ENCODE measurements at places on chromosomes 5 and 9.

- no peak for DNase-seq
Observed at GRCh38 chr5:173851595-173852243, 36.4 kb upstream of the CPEB4 start.

DNA sequence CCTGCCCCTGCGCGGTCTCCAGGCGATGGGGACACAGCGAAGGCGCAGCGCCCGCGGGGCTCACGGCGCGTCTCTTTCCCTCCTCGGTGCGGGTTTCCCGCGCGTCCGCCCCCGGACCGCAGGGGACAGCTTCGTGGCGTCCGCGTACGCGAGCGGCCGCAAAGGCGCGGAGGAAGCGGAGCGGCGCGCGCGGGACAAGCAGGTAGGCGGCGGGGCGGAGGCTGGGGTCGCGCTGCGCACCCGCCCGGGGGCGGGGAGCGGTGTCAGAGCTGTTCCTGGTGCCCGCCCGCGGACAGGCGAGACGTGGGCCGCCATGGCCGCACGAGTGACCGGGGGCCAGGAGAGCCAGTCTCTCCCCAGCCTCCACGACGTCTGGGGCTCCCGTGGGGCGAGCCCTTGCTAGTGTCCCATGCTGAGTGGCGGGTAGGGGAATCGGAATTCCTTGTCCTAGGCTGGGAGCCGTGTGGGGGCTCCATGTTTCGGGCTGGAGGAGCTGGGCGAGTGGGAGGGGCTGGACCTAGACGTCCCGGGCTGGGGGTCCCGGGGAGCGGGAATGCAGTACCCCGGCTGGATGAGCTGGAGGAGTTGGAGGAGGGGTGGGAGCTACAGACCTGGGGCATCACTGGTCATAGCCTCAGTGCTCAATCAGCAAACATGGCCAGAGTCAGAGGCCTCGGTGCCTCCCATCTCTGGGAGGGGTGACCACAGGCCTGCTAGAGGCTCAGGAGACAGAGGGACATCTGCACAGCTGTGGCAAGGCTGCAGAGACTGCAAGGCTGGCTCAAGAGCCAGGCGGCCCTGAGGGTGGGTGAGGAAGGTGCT, 968 bp downstream of the NKD2 start:
- DNase-seq = no peak

GRCh38 chr5:133675376-133676154, 63.2 kb upstream of the FSTL4 start:
- DNase-seq = no peak

GRCh38 chr9:126838055-126838811, 22.2 kb upstream of the ZBTB34 start:
- DNase-seq = no peak

DNA sequence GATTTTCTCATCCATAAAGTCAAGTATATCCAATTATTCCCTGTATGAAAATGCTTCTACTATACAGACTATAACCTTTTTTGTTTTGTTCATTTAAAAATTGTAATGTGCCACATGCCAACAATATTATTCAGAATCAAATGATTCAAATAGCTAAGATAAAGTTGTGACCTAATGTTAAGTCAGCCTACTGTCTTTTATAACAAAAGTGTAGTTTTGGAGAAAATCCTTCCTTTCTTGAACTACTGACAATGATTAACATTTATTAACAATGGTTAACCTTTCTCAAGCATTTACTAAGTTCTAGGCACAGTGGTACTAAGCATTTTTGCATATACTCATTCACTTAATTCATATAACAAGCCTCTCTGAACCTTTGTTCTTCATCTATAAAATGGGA, 25.0 kb downstream of the CSF2 start:
- no peak for DNase-seq
